ENCODE measurements at places on chromosomes 5 and 9.

DNA sequence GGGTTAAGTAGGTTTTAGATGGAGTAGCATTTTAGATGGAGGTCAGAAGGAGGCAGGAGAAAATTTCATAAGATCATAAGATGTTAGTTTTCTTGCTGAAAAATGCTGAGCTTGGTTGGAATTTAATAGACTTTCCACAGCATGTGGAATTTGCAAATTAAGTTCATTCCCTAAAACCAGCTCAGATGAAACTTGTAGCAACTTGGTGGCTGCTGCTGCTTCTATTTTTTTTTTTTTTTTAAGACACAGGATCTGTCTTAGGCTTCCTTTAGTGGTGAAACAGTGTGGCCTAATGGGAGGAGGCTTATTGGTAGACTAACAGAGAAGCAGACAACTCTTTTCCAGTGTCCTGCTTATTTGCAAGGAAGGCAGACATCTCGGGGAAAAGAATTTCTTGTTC, 154.5 kb downstream of the AOPEP start:
- DNase-seq: no peak

DNA sequence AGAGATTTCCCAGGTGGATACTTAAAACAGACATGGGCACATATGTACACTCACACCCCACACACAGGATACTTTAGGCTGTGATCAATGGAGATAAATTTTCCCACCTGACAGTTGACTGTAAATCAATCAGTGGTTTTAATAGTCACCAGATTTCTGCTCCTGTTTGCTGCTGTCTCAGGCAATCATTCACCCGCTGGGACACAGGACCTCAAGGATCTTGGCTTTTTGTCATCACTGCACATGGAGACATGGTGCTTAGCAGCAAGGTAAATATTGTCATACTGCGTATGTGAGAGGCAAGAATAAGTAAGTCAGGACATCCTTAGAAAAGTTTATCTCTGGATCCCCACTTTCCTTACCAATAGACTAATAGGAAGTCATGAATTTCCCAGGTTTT, 60.8 kb upstream of the KLF9 start:
- DNase-seq: peak; percentile 68

- DNase-seq: no peak
These were observed 132.1 kb upstream of the PPP1R26 start for GRCh38 chr9:135347461-135347860.

- DNase-seq: no peak
These were observed 9.0 kb downstream of the NRARP start for GRCh38 chr9:137293094-137293481.

- DNase-seq: no peak
These were observed 62.7 kb upstream of the CTXN3 start for GRCh38 chr5:127586066-127586770.

DNA sequence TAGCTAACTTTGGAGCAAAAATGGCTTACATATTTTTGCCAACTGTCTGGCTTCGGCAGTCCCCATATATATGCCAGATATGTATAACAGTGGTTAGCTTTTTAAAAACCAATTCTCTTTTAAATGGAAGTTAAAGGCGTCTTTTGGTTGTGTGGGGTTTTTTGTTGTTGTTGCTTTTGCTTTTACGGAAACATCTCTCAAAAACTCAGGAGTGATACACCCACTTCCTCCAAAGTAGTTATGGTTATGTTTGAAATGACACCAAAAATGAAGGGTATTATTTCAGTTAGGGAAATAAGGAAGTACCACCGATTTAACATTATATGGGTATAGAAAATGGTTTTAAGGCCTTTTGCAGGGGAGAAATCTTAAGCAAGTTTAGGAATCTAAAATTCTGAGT, 2.3 kb downstream of the CNOT8 start:
- no peak for DNase-seq

GRCh38 chr9:120868676-120869359, 8.2 kb downstream of the PHF19 start:
- DNase-seq: peak; percentile 94

- DNase-seq: no peak
These were observed 102.7 kb downstream of the EFNA5 start for GRCh38 chr5:107567901-107568671.

- no peak for DNase-seq
These were observed 15.0 kb downstream of the CACNA1B start for GRCh38 chr9:137892424-137893191.

DNA sequence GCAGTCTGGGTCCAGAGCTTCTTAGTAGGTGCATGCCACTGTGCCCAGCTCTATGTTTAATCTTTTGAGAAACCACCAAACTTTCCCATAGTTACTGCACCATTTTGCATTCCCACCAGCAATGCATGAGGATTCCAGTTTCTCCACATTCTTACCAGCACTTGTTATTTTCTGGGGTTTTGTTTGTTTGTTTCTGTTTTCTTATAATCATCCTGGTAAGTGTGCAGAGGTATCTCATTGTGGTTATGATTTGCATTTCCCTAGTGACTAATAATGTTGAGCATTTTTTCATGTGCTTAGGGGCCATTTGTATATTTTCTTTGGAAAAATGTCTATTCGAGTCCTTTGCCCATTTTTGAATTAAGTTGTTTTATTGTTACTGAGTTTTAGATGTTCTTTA, 11.4 kb downstream of the FOXE1 start:
- no peak for DNase-seq

- peak; percentile 27 for DNase-seq
These were observed 679 bp downstream of the DOLK start for GRCh38 chr9:128946571-128947276.

DNA sequence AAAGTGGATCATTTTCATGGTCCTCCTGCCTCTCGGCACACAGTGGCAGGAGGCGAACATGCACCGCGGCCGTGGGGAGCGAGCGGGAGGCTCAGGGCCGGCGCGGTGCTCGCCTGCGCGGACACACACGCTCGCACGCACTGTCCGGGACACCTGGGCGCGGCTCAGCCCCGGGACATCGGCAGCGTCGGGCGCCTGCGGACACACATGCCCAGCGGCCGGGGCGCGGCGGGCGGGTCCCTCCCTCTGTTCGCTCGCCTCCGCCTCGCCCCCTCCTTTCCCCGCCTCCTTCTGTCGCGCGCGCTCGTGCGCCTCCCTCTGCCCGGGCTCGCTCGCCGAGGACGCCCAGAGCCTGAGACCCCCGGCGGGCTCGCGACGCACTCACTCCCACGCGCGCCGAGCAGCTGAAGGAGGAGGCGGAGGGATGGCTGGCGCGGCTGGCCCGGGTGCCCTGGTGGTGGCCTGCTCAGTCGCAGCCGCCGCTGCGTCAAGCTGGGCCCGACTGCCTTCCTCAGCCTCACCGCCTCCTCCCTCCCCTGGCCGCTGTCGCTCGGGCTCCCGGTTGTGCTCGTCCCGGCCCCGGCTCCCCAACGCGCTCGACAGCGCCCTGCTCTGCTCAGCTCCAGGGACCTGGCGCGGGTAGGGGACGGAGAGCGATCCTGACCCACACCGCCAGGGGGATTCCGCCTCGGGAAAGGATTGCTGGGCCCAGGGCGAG, at the start of gene FRMD3:
FRMD3 (minus strand) TSS at position 230 of the 718 bp plus-strand sequence; CDS start at position 60, 170 bp downstream.
- peak; percentile 85 for DNase-seq

- DNase-seq: no peak
These were observed 126.8 kb downstream of the STK32A start for GRCh38 chr5:147361441-147362175.

DNA sequence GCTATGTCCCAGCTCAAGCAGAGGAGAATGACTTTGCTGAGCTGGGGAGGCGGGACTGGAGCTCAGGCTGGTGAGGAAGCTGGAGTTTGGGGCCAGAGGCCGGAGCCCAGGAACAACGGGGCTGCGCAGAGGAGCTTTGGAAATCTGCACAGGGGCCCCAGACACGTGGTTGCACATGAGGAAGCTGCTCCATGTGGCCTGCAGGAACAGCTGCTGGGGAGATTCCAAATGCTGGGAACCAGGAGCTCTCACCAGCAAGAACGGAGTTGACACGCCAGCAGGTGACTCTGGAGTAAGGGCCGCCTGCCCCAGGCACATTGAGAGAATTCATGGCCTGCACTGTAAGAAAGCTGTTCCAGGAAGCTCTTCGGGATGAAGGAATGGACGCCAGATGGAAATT, 91.0 kb downstream of the OLFM1 start:
- DNase-seq: peak; percentile 56

DNA sequence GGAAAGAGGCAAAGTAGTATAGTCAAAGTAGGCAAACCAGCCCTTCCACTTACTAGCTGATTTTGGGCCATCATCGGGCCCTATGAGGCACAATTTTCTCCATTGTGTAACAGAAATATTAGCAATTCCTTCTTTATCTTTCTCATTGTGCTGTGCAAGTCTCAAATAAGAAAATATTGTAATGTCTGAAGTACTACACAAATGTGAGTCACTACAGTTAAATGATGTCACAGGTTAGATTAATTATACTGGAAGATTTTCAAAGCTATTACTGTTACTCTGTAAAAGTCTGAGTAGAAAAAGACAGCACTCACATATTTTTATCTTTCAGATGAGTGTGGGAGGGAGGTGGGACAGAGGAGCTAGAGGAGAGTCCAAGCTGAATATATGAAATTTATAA, 12.4 kb upstream of the TMC1 start:
- peak; percentile 6 for DNase-seq

- DNase-seq: peak; percentile 55
These were observed 47.8 kb upstream of the TGFBR1 start for GRCh38 chr9:99056886-99057664.

GRCh38 chr5:135446206-135446605, 942 bp downstream of the DCANP1 start:
- DNase-seq: no peak

GRCh38 chr5:73686912-73687311, 60.9 kb downstream of the ARHGEF28 start:
- DNase-seq: no peak

DNA sequence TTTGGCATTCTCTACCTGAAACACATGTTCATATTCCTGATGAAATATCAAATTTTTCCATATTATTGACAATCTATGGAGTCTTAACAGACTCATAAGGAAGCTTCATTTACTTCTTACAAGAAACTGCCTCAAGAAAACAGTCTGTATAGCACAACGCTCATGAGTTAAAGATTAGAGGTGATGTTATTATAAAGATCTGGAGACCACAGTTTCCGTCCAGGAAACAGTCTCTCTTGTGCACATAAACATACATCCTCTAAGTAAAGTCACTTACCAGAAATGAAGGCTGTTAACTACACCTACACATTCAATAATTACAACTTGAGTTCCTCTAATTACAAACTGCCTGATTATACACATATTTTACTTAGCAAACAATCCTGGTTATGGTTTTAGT, 86.9 kb downstream of the RAPGEF6 start:
- no peak for DNase-seq

DNA sequence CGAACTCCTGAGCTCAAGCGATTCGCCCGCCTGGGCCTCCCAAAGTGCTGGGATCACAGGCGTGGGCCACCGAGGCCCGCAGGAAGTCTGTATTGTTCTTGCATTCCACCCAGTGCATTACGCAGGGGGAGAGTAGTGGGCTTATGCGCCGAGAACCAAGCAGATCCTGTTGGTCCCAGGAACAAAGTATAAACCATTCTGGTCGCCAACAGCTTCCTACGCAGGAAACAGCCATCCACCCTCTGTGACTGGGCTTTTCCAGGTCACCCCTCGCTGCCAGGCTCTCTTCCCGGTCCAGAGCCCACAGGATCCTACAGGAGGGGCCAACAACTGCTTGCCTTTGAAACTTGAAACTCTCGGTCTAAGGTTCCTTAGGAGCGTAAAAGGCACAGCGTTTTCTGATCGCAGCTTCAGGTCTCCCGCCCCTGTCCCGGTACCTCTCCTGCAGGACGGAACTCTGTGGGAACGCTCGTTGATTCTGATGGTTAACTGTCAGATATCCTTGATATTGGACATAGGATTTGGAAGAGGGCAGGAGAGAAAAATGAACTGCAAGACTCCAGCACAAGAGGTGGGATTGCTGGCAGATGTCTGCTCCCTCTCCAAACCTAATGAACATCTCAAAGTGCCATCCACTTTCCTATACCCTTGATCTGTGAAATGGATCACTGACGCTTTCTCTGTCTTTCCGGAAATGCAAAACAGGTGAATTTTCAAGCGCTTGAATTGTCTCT, 4.2 kb upstream of the ANXA2R start:
- no peak for DNase-seq

DNA sequence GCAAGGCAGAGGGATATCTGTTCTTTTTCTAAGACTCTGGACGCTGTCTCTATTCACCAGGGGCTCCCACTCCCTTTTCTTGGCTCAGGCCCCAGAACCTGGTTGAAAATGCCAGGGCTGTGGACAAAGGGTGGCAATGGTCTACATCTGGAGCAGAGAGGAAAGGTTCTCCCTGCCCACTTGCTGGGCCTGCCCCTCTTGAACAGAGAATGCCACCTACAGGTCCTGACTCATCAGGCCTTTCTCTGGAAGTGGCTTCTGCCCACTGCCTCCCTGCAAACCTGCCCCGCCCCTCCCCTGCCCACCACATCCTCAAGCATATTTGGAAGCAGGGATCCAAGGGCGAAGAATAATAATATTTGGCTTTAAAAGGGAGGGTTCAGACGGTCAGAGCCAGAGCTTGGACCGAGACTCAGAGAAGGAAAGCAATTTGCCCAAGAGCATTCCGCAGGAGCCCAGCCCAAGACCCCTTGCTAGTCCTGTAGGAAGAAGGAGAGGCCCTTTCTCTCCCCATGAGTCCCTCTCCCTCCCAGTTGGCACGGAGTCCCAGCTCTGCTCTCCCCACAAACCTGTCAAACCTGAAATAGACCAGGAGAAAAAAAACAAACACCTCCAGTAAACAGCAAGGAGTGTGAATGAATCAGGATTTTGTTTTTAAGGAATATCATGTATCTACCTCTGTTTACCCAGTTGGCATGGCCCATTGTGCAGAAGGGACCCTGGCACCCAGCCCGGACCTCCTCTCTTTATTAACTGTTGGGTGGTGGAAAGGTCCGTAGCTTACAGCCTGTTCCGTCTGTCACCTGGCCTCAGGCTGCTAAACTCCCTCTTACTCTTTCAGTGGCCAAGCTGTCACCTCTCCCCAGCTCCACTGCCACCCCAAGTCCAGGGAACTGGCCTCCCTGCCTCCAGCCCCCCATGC, 37.7 kb upstream of the STXBP1 start:
- DNase-seq: no peak

- DNase-seq: no peak
These were observed 287.4 kb downstream of the ARHGAP26 start for GRCh38 chr5:143057580-143057999.

DNA sequence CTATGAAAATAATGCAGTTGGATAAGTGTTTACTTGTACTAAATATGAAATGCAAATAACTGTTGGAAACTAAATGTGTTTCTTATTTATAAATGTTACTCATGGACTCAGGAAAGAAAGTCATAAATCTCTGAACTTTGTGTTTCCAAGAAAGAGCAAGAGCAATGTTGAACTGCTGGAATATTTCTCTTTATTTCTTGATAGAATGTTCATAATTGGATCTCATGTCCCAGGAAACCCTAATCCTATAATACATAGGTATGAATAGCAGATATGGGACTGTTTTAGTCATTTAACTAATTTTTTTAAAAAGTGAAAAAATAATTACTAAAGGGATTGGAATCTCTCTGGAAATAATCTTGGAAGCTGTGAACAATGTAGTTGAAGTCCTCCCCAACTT, 245.0 kb upstream of the ACTBL2 start:
- peak; percentile 52 for DNase-seq

- DNase-seq: no peak
These were observed 7.2 kb downstream of the PLK2 start for GRCh38 chr5:58452566-58453258.

- DNase-seq: no peak
These were observed 1.8 kb upstream of the SELENOP start for GRCh38 chr5:42813533-42813932.

- no peak for DNase-seq
These were observed 76.6 kb upstream of the PAM start for GRCh38 chr5:102678267-102679058.
